NCI-H69 (cell line): ENCODE measurements at places on chromosomes 2 and 18.

- peak; percentile 7 for DNase-seq
Measured at GRCh38 chr2:209629597-209629996, 142.0 kb upstream of the UNC80 start.

DNA sequence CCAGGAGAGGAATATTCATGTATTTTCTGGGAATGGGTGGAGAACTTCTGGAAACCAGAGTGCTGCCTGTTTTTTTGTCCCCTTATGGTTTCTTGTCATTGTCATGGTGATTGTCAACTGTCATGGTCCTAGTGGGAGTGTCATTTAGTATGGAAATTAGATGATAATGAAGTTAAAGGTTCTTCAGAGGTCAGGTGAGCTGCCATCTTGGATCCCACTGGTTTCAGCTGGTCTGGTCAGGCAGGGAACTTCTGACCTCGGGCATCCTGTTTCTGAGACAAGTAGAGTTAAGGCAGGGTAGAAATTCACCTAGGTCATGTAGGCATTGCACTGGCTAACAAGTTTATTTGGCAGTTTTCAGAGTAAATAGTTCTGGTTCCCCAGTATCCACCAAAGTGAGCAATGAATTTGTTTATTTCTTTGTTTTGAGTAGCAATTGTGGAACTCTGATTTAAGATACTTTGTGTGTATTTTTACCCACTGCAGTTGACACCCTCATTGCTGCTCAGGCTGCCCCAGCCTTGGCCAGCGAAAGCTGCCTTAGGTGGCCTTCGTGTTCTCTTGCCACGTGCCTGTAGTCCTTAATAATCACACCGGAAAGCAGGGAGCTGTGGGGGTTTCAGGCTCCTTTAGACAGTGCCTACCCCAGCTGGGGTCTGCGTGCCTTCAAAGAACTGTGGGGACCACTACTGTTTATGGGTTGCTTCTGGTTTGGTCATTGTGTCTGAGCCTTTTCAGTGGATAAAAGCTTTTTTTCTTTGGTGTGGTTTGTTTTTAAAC lies 48.7 kb downstream of the NCK2 start:
- DNase-seq, result no peak

- DNase-seq, result no peak
Measured at GRCh38 chr18:13269521-13270011, 51.0 kb downstream of the LDLRAD4 start.

DNA sequence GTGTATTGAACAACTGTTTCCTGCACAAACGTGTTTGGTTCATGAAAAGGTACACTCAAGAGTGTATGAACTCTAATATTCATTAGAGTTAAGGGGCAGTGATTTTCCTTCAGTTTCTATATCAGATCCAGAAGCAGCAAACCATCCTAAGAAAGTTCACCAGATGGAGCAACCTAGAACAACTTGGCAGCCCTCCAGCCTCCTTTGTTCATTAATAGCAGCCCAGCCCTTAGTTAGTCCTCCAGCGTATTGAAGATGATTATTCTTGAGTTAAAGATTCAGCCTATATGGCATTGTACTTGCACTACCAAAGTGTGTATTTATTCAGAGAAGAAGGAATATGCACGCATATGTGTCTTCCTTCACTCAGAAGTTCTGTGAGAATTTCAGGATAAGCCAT lies 365.5 kb downstream of the SETBP1 start:
- DNase-seq, result peak; percentile 93

DNA sequence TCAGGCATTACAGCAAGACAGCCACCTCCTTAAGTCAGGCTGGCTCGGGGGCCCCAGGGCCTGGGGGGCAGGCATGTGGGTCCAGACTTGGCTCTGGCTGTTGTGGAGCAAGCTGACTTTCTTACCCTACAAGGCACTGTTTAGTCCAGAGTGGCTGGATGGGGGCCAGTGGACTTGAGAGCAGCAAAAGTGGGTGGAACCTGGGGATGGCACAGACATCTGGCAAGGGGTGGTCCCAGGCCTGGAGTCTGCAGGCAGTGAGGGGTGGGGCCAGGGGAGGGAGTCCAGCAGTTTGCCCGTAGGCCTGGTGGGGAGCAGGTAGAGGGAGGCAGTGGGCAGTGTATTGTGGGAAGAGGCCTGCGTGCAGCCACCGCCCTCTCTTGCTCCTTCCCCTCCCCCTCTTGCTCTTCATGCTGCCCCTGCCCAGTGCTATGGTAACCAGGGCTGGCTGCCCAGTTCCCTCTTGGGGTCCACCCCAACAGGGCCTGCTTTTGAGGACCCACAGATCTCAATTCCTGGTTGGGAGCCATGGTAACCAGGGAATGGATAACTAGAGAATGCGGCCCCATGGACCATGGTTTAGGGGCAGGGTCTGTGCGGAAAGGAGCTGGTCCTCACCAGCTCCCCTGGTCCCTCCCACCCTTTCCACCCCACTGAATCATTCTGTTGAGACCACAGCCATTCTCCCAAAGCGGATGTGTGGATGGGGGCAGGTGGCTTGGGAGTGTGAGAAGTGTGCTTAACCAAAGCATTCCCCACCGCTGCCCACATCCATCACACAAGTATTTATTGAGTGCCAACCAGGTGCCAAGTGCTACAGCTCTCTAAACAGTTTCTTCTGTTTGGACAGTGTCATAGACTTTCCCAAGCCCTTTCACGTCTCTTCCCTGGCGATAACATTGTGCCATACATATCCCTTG lies 19.3 kb downstream of the SPEG start:
- DNase-seq, result peak; percentile 87

DNA sequence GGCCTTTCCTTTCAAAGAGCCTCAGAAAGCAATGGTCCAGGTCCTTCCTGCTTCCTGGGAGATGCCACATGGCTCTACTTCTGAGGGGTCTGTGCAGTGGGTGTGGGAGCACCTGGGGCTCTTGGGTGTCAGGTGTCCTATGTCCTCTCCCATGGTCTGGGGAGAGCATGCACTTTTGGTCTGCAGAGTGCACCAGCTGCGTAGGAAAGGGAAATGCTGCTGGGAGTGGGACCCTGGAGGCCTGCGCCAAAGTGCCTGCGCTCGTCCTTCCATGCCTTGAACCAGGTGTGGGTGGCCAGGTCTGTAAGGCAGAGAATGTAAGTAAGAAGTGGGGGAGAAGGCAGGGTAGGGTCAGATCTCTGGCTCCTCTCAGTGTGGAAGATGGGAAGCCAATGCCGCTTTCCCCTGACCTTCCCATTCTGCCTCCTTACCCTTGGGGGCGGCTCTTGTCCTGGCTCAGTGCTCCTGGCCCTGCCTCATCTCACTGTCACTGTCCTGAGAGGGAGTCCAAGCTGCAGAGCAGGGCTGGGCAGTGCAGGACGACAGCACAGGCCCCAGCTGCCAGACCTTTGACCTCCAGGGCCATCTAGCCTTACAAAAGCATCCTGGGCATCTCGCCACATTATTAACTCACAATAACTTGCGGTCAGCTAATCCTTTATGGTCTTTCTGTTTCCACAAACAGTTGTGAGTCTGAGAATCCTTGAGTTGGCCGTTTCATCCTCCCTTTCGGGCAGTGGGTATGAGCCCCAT lies 6.6 kb upstream of the PROM2 start:
- DNase-seq, result no peak

- peak; percentile 71 for DNase-seq
Measured at GRCh38 chr2:226798422-226799210, 1.0 kb downstream of the IRS1 start.

DNA sequence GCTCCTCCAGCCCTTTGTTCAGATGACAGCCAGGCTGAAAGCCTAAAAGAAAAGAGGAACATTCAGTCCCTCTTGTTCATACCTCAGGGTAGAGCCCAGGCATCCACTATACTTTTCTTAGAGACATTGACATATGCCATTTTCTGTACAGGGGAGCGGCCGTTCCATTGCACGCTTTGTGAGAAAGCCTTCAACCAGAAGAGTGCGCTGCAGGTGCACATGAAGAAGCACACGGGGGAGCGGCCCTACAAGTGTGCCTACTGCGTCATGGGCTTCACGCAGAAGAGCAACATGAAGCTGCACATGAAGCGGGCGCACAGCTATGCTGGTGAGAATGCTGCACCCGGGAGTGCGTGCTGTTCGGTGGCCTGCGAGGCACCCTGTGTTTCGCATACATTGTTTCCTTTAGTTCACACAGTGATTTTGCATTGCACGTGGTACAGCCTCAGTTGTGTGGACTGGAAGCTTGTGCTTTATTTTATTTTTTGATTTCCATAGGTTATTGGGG lies 138.2 kb downstream of the ZNF236 start:
- peak; percentile 43 for DNase-seq

DNA sequence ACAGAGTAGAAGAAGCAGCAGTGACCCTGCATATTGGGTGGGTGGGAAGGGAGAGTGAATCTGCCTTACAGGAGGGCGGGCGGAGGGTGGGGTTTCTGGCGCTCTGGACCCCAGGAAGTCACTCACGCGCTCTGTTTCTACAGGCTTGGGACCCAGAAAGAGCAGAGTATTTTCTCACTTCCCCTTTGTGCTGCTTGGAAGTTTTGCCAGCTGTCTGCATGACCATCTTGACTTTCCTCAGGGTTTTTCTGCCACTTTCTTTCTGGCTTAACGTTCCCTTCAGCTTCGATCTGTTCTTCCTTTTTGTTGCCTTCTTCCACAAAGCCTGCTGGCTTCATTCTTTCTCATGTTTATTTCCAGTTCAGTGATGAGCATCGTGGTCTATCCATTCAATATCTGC lies 383.1 kb downstream of the GALR1 start:
- no peak for DNase-seq

DNA sequence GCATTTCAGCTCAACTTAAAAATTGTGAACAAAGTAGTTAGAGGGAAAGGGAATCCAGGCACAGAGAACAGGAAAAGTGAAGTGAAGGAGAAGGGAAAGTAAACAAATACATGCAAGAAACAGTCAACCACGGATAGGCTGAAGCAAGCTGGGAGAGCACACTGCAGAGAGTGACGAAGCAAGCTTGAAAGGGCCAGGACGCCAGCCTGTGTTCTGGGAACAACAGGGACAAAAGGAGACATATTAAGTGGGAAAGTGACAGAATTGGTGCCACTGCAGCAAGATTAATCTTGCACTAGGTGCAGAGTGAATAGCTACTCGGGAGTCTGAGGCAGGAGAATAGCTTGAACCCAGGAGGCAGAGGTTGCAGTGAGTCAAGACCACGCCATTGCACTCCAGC lies 197.3 kb downstream of the SOX11 start:
- no peak for DNase-seq

DNA sequence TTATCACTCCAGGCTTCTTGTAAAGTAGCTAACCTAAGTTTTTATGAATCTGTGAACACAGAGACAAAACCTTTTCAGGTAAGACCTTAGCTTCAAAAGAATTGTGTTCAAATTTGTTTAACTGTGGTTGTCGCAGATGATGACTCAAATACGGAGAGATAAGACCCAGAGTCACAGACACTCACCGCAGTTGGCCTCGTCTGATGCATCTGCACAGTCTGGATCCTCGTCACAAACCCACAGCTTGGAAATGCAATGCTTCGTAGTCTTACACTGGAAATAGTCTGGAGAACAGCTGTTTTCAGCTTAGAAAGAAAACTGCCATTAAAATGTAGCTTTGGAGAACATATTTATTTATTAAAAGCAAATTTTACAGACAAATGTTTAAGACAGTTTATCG lies 1662.1 kb upstream of the NXPH2 start:
- DNase-seq, result no peak

- DNase-seq, result no peak
Measured at GRCh38 chr2:52000151-52000855, 968.4 kb upstream of the NRXN1 start.

DNA sequence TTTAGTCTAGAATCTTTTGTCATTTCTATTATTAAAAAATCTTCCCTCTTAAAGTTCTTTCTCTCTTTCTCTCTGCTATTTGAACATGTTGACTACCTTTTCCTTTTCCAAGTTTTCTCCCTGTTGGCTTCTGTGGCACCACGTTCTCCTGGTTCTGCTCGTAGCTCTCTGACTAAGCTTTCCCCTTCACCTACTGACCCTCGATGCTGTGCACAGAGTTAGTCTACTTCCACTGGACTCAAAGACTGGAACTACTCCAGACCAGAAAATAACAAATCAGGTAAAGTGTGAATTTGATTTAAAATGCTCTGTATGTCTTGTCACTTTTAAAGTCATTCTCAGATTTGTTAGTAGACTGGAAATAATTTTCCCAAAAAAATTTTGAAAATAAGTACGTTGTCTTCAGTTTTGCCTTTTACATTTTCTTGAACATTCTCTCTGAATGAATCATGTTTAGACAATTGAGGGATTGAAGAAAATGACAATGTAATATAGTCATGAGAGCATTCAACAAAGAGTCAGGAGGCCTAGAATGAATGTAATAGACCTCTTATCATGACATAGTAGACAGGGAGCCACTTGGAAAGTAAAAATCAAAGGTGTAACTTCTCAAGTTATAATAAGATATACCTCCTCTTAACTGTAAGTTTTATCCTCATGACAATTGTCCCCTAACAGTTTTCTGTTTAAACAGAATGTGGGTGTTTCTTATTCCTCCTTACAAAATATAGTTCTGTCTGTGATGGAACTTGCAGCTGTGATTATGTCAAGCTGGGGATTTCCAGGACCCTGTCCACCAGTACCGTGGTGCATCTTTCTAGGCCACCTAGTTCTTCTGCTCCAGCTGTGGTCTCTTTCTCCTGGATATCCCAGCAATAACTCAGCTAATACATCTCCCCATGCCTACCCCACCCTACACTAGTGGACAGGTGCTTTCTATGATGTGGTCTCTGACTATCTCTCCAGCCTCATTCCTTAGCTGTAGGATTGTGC lies 25.5 kb downstream of the ITPRID2 start:
- no peak for DNase-seq

DNA sequence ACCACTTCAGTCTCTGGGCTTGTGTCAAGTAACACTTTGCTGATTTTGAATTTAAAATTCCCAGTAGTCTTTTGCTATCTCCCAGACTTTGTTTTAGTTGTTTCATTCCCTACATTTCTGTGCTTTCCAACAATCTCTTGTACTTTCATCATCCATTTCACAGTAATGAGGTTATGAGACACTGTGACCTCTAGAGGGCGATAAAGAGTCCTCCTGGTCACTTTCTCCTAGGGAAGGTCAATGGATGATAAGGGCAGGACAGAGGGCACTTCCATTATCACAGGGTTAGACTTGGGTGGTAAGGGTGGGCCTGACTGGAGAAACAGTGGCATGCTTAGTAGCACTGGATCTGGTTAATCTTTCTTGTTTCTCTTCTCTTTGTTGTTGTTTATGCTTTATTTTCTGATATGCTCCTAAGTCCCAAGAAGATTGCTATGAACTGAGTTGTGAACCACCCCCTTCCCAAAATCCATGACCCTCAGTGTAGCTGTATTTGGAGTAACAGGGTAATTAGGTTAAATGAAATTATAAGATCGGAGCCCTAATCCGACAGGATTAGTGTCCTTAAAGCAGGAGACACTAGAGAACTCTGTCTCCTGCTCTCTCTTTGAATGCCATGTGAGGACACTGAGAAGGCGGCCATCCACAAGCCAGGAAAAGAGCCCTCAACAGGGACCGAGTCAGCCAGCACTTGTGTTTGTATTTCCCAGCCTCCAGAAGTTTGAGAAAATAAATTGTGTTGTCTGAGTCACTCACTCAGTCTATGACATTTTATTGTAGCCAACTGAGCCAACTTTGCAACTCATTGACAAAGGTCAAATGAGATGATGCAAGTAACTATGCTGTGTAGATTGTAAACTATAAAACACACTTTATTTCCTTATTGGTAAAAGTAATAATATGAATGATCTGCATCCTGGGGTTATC lies 779.2 kb downstream of the CNTNAP5 start:
- DNase-seq, result peak; percentile 0
